ENCODE measurements at places on chromosomes 11 and 22.

GRCh38 chr11:68854273-68854958 lies 12.7 kb upstream of the CPT1A start:
- no peak for DNase-seq

DNA sequence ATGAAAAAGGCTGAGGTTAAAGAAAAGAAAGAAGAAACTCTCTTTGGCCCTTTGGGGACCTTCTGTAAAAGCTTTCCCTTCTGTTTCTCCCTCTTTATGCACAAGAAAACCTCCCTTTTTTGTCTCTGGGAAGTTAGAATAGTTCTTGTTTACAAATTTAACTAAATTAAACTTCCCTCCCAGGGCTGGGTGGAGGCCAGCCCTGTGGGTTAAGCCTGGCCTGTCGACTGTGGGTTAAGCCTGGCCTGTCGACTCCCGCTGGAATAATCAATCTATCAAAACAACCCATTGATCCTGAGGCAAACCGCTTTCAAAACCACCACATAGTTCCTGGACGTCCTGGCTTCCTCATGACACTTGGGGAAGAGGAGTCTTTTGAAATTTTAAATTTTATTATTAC lies 1.2 kb upstream of the DRG1 start:
- DNase-seq: no peak

DNA sequence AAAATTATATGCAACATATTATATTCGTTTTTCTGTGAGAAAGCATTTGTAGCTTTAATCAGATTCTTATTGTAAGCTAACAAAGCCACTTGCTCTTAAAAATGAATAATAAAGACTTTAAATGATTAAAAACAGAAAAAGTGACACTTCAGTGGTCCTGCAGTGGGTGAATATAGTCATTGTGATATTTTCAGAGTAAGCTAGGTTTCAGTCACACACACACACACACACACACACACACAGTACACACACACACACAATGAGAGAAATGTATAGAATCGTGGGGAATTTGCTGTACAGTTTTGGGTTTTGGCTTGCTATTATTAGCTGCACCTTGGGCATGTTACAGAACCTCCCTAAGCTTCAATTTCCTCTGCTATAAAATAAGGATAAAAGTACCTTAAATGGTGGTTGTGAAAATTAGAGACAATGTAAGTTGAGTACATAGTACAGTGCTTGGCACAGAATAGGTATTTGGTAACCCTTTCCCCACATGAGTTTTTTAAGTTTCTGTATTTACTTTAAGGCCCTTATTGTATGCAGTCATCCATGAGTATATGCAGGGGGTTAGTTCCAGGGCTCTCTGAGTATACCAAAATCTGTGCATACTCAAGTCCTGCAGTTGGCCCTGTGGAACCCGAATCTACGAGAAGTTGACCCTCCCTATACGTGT lies 39.8 kb downstream of the CSTPP1 start:
- no peak for DNase-seq

DNA sequence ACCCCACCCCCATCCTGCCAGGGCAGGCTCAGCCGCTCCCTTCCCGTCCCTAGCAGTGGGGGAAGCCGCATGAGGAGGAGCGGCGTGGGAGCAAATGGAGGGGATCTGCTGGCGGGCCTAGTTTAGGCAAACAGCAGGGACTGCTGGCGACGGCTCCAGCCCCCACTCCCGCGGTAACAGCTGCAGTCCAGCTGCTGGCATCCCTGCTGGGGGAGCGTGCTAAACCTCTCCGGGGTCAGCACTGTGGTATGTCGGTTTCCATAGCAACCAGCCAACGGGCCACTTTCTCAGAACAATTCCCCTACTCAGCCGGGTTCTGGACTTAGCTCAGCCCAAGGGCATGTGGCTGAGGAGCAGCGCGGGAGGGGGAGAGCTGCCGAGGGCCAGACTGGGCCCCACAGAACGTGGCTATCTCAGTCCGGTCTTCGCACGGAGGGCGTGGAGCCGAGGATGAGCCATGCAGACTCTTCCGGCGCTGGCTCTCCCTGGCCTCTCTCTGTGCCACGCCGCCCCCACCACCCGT lies 98.8 kb downstream of the PKNOX2 start:
- DNase-seq: no peak

DNA sequence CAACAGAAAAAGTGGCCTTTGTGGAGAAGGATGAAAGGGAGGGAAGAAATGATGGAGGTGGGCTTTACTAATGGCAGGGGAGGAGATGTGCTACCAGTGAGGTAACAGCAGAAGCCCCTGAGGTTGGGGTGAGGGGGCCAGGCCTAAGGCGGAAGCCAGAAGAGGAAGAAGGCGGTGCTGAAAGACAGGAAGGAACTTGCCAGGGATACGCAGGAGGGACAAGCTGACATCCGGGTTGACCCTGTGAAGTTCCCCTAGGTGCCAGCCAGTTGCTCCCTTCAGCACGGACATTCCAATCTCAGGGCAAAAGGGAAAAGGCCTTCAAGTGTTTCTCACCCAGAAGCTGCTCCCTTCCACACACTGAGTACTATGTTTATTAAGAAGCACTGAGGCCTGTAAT lies 2.3 kb upstream of the TIRAP start:
- no peak for DNase-seq

GRCh38 chr22:20436307-20436767 lies 1.3 kb downstream of the SCARF2 start:
- no peak for DNase-seq

DNA sequence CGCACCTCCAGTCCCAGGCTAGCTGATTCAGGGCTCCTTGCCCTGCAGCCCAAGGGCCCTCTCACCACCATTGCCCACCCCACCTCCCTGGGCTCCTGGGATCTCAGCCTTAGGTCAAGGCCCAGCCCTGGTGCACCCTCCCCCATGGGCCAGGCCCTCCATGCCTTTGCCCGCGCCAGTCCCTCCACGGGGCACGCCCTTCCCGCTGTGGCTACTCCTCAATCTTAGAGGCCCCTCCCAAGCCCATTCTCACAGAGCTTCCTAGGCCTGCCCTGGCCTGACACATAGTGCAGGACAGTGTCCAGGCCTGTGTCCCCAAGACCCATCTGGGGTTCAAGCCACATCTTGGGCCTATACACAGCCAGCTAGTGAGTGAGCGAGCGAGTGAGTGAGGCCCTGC lies 6.9 kb downstream of the GP1BB start:
- DNase-seq: no peak

DNA sequence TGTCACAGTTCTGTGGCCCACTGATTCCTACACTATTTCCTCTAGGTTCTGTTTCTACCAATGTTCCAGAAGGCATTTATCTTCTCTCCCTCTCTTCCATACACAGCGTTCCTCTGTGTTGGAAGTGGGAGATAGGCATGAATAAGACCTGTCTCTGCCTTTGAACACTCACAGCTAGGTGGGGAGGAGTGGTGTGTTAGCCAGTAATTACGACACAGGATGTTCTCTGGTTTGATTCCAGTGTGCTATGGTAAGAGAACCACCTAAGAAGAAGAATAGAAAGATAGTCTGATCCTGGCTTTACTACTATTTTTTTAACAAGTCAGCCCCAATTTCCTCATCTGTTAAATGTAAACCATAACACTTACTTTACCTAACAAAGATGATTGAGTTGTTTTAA lies 200.2 kb upstream of the MTMR2 start:
- DNase-seq: no peak

DNA sequence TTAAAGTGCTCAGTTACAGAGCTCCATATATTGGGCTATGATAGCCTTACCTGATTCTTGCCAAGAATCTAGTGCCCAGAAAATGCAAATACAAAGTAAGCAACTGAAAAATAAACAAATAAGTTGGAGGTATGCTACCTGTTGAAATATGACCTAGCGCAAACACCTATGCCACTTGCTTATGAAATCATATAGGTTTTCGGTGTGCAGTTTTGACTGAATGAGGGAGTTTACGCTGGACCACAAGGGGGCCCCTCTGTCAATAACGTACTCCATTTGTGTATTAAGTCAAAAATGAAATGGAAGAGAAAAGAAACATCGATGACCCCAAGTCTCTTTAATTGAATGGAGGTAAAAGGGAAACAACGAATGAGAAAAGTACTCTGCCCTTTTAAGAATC lies 84.9 kb upstream of the TRIM77 start:
- DNase-seq: no peak

GRCh38 chr11:80596291-80596810 lies 1155.5 kb upstream of the TENM4 start:
- no peak for DNase-seq

- no peak for DNase-seq
Measured at GRCh38 chr11:84819128-84819527, 808.0 kb downstream of the DLG2 start.

- no peak for DNase-seq
Measured at GRCh38 chr11:64929625-64930024, 5.1 kb downstream of the PPP2R5B start.

DNA sequence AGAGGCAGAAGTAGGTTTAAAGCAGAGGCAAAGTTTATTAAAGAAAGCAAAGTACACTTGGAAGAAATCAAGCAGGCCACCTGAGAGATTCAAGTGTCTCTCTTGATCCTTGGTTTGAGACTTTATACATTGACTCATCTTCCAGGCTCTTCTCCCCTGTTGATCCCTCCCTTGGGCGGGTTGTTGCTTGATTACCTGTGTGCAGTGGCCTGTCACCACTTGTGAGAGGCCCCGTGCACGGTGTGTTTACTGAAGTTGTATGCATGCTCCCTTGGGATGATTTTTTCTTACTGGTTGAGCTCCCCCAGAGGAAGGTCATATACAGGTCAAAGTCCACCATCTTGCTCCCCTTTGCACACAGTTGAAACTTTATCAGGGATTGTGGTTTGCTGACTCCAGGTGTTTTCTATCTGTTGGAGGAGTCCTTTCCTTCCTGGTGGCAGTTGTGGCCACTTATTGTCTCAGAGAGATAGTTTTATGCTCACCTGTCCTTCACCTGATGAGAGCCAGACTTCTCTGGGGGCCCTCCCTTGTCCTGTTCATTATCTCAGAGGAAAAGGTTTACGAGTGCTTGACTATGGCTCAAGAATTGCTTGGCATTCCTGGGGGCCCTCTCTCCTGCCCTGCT lies 16.3 kb upstream of the RBMXL2 start:
- DNase-seq: no peak

DNA sequence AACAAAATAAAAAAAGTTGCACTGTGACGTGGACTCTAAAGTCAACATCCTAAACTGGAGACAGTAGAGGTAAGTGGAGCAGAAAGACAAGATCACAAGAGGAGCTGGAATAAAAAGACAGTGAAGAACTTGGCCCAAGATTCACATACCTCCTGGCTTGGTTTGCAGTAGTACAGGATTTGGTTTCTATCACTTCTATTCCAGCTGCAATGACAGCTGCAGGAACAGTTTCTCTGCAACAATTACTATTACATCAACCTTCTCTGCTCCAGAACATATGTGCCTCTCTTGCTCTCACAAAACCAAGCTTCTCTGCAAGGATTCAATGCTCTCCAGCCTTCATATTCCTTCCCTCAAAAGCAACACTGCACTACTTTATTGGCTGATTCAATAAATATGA lies 7.8 kb upstream of the KDM2A start:
- no peak for DNase-seq

DNA sequence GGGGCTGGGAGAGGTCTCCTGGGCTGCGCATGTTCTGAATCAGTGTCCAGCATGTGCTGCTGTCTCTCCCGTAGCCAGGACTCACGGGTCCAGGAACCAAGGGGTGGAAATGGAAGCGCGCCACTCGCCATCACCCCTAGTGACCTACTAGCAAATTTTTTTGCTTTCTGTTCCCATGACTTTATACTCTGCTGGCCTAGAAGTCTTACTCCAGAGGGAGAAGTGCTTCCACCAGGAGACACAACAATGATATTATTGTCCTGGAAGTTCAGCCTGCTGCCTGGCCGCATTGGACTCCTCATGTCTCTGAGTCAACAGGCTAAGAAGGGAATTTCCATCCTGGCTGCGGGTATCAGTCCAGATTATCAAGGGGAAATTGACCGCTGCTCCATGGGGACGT lies 729.7 kb downstream of the BRD1 start:
- DNase-seq: no peak

GRCh38 chr11:111086058-111086457 lies 159.5 kb upstream of the POU2AF2 start:
- DNase-seq: no peak

- DNase-seq: no peak
Measured at GRCh38 chr22:24985826-24986214, 33.3 kb downstream of the KIAA1671 start.

DNA sequence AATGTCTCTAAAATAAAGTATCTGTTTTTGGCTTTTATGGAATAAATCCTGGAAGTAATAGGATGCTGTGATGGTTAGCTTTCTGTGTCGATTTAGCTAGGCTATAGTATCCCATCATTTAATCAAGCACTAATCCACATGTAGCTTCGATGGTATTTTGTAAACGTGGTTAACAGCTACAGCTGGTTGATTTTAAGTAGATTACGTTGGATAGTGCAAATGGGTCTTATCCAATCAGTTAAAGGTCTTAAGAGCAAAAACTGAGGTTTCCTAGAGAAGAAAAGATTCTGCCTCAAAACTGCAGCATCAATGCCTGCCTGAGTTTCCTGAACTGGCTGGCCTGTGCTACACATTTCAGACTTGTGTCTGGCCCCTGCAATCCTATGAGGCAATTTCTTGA lies 314.2 kb upstream of the SORL1-AS1 start:
- DNase-seq: no peak

GRCh38 chr11:61392981-61393595 lies 701 bp downstream of the TMEM216 start:
- DNase-seq: no peak

DNA sequence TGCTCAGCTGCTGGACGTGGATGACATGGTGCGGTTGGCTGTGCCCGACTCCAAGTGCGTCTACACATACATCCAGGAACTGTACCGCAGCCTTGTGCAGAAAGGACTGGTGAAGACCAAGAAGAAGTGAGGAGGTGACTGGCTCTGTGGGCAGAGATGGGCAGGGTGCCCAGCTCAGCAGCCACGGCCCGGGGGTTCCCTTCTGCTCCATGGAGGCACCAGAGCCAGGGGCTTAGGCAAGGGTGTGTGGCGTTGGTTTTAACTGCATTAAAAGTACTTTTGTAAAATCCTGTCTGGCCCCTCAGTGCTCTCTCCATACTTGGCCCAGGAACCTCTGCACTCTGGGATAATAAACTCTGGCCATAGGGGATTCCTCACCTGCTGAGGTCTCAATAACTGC lies 12.6 kb downstream of the SMTNL1 start:
- no peak for DNase-seq

- DNase-seq: no peak
Measured at GRCh38 chr11:120352405-120352804, 16.2 kb downstream of the ARHGEF12 start.

DNA sequence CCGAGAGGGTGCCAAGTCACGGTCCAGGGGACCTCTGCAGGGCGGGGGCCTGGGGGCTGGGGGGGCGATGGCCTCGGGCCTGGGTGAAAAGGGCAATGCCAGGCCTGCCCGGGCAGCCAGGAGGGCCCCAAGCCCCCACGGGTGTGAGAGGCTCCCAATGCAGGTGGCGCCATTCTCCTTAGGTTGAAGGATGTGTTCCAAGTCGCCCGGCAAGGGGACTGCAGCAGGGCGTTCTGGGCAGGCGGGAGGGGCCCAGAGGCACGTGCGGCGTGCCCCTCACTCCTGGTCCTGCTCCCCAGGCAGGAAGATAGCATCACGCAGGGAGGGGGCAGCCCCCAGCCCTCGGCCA lies 730 bp upstream of the TNNI2 start:
- DNase-seq: no peak

GRCh38 chr22:45689211-45689610 lies 17.6 kb downstream of the ATXN10 start:
- DNase-seq: no peak

- no peak for DNase-seq
Measured at GRCh38 chr11:117177534-117178209, 871 bp upstream of the SIDT2 start.

- DNase-seq: no peak
Measured at GRCh38 chr11:45083544-45084087, 62.8 kb upstream of the PRDM11 start.

- no peak for DNase-seq
Measured at GRCh38 chr11:47946682-47947559, 33.4 kb upstream of the PTPRJ start.

- no peak for DNase-seq
Measured at GRCh38 chr22:26689513-26690301, 32.3 kb downstream of the MIAT start.
